ENCODE measurements at places on chromosomes 12 and 14.

- DNase-seq = no peak
These were observed 63.5 kb downstream of the GALNT16 start for GRCh38 chr14:69323266-69323998.

DNA sequence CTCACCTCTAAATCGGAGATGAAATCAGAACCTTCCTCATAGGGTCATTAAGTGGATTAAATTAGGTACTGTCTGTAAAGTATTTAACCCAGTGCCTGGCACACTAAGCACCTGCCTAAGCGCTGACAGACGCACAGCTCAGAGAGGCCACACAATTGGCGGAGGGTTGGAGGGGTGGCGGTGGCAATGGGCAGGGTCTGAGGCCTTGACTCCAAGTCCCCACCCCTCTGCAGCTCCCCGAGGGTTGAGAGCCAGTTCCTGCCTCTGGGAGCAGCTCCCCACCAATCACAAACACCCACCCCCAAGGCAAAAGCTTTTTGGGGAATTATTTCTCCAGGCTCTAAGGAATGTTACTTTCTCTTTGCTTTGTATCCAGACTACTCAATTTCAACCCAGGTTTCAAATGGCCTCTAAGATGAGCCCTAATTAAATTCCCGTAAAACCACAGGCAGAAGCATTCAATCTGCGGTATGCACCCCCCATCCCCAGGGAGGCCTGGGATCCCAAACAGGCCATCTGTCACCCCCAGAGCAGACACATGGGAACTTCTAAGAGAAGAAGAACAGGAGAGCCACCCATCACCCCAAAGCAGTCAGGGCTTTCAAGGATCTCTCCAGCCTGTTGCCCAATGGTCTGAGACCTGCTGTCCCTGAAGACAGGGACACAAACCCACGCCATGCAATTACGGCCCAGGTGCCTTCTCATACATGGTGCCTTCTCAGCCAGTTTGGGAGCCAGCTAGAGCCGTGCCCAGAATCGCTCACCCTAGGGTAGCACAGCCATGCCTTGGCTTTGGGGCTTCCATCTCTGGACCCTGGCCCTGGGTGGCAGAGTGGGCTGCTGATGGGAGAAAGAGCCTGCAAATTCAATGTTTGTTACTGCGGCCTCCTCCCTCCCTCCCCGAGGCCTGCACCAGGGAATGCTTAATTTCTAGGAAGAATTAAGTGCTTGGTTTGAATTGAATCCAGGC, 66.1 kb downstream of the CHGA start:
- no peak for DNase-seq

GRCh38 chr14:23561873-23562821, 5.4 kb downstream of the AP1G2 start:
- no peak for DNase-seq

DNA sequence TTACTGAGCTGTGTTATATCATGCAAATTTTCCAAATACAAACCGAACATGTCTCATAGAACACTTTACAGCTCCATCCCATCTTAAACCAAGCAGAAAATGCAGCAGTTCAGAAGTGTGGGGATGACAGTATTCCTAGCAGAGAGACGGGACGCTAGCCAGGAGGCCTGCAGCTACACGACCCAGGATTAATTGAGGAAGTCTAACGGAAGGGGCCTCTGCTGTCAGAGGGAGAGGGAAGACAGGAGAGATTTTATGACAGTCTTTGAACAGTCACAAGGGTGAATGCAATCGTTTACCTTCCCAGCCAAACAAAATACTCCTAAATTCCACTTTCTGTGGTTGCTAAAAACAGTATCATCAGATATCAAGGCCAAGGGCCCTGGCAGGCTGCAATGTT, 261.9 kb downstream of the TMEM132D start:
- DNase-seq = no peak

DNA sequence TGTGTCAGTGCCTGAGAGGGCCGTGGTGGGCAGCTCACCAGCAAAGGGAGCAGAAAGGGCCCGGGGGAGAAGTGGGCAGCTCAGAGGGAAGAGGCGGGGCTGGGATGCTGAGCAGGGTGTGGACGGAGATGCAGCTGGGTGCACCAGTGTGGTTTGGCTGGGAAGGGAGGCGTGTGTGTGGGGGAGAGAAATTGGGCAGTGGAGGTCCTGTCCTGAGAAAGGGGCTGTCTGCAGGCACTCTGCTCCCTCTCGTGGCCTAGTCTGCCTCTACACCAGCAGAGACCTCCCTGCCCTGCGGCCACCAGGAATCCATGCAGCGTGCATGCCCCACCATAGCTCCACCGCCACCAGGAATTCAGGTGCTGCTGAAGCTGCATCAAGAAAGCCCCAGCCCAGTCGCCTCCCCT, 6.4 kb downstream of the TMEM121 start:
- DNase-seq = no peak

- DNase-seq = no peak
These were observed 35.2 kb downstream of the SCARB1 start for GRCh38 chr12:124828264-124829007.

DNA sequence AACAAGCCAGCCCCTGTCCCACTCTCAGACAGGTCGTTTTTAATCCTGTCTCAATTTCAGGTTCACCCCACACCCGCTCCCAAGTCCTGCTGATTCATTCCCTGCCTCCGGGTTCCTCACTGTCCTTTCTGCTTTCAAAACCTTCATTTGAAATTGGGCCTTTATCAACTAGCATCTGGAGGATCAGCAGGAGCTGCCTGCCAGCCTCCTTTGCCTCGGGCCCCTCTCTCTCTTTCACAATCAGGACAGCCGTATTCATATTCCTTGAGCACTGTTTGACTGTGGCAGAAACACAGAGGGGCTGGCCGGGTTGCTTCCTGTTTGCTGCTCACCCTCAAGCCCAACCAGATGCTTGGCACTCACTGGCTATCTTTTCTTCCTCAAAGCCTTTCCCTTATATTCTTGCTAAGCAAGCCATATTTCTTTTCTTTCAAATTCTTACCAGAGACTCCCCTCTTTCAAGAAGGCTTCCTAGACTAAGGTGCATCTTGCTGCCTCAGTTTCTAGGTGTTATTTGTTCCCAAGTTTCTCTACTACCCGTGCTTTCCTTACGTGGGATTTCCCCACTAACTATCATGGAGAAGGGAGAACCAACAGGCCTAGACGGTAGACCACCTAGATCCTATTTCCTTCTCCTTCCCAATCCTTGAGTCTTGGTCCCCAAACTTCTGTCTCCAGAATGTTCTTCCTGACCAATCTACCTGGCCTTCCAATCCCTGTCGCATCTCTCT, 3.0 kb downstream of the GALNT6 start:
- no peak for DNase-seq

DNA sequence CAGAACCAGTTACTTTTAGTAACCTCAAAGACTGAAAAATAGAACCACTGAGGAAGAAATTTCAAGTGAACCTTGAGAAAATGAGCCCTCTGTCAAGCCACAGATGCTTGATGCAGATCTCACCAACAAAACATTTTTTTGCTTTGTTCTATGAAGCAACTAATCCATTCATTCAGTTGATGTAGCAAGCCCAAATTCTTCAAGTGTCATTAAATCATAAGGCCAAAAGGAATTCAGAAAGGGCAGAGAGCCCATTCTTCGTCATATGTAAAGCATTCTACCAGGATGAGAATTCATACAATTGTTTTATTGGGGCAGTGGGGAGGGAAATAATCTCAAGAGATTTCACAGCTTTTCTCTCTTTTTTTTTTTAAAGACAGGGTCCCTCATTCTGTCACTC, 218.0 kb upstream of the RGS6 start:
- DNase-seq = no peak

DNA sequence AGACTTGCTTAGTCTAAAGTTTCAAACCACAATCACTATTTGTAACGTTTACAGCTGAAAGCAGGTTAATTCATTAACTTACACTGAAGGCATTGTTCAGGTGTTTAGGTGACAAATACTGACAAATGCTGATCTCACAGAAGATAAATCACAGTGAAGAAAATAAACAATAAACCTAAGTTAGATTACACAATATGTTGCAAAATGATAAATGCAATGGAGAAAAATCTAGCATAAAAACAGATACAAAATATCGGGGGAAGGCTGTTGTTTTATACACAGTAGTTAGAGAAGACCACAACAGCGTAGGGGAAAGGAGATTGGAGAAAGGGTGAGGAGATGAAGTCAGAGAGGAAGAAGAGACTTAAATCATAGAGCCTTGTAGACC, 3.0 kb downstream of the SCAF11 start:
- no peak for DNase-seq

- no peak for DNase-seq
These were observed 10.9 kb downstream of the C12orf43 start for GRCh38 chr12:121005346-121005815.

DNA sequence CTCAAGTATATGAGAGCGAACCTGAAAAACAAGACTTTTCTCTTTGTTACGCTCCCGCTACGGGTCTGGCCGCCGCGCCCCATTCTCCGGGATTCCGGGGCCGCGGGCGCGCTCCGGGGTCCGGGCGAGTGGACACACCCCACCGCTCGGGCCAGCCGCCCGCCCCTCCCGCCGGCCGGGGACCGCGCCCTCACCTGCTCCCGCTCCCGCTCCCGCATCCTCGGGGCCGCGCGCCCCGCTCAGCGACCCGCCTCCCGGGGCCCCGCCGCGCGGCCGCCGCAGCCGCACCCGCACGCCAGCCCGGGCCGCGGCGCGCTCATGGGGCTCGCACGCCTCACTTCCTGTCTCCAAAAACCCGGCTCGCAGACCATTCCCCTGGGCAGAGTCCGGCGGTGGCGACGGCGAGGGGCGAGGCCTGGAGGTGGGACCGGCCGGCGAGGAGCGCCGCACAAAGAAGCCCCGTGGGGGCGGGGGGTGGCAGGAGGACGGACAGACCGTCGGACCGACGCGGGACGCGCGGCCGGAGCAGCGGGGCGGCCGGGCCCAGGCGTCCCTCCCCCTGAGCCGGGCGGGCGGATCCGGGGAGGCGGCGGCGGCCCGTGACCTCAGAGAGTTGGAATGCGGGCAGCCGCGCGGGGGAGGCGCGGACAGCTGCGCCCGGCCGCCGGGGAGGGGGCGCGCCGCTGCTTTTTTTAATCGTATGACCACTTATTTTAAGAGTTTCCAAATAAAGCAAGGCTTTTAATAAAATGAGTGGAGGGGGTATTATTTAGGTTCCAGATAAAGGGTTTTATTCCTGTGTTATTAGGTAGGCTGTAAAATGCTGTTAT, at the start of gene PTPN21:
Gene PTPN21 (minus strand): TSS at position 551 of the 830 bp plus-strand sequence. CDS start 4,590 bp downstream, outside the sequence.
- DNase-seq = no peak

DNA sequence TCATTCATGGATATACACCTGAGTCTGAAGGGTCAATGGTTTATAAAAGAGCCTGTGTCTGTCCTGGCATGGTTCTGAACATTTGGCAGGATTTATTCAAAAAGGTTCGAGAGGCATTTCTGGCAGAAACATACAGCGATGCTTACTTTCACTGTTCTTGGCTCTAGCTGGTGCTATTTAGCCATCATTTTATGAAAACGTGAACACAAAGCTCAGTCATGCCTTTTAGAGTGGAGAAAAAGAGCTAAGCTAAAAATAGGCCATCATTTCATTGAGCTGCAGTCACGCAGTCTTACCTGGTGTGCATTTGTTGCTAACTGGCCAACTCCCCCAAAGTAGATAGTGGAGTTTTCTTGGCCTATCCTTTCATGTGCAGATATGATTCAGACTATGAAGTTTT, 1209.5 kb downstream of the SLC16A7 start:
- DNase-seq = no peak

GRCh38 chr14:100542619-100543205, 44.5 kb downstream of the BEGAIN start:
- no peak for DNase-seq

- DNase-seq = no peak
These were observed 128.5 kb downstream of the PIK3C2G start for GRCh38 chr12:18389820-18390219.

DNA sequence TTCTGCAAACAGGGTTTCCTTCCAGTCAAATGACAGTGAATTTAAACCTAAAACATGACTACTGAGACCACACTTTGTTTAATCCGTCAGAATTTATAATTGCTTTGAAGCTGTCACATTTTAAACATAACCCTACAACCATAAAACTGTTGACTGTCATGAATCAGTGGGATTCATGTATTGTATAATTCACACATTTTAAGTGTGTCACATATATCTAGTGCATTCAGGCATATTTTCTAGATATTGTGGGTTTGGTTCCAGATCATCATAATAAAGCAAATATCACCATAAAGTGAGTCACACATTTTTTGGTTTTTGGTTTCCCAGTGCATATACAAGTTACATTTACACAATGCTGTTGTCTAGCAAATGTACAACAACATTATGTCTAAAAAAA, 304.4 kb downstream of the TMEM132D start:
- no peak for DNase-seq

- no peak for DNase-seq
These were observed 5.9 kb downstream of the PRPF39 start for GRCh38 chr14:45089813-45090212.

- no peak for DNase-seq
These were observed 2.0 kb downstream of the NFKBIA start for GRCh38 chr14:35402323-35403113.

DNA sequence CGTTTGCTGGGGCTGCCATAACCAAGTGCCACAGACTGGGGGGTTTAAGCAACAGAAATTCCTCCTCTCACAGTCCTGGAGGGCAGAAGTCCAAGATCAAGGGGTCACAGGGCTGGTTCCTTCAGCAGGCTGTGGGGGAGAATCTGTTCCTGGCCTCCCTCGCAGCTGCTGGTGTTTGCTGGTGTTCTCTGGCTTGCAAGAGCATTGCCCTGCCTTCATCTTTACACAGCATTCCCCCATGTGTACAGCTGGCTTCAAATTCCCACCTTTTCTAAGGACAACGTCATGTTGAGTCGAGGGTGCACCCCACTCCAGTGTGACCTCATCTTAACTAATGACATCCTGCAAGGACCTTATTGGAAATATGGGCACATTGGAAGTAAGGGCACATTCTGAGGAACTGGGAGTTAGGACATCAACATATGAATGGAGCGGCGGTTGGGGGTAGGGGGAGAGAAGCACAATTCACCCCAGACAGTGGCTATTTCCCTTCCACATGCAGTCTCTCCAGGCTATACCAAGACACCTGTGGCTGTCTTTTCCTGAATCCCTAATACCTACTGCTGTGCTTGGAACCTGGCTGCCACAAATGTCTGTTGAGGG, 123.6 kb downstream of the FOXN3 start:
- no peak for DNase-seq

- DNase-seq = no peak
These were observed 3.1 kb downstream of the GPR33 start for GRCh38 chr14:31484754-31485153.
